ELF-1 (cell line): ENCODE measurements at places on chromosomes 16 and 17.

DNA sequence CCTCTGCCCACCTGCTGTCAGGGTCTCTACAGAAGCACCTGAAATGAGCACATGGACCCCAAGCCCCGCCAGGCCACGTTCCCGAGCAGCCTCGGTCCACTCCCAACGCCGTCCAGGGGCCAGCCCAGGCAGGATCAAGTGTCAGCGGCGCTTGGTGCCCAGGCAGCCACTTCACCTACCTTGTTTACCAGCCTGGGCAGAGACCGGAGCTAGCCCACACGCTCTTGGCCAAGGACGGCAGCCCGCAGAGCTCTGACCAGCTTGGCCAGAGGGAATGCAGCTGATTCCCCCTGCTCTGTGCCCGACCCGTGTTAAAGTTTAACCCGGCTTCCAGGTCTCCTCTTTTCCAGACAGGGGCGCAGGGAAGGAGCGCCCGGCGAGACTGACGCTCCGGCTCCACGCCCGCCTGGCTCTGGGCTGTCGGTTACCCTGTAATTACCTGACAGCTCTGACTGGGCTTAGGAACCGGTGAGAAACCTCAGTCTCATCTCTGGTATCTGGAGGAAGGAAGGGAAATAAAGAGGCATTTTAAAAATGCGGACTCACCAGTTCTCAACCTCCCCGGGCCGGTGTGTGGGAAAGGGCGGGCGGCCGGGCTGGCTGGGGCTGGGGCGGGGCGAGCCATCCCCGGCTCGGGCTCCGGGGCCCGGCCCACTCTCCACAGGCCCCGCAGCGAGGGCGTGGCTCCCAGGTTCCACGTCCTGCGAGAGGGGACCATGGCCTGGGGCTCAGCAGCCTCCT lies 4.6 kb downstream of the KIFC3 start:
- DNase-seq: peak; percentile 88

DNA sequence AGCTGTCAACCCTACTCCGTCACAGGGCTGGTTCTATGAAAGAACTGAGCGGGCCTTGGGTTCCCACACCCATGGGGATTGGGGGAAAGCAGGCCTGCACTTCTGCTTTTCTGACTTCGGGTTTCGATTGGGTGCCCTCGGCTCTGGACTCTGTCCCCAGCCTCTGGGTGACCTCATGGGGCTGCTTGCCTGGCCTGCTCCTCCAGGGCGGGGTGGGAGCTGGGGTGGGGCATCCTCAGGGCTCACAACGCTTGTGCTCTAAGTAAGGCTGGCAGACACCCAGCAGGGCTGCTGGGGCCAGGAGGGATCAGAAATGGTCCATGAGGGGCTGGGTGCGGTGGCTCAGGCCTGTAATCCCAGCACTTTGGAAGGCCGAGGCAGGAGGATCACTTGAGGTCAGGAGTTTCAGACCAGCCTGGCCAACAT lies 19.2 kb downstream of the ARHGAP27 start:
- DNase-seq: no peak

GRCh38 chr17:57512691-57513090 lies 232.4 kb downstream of the CCDC182 start:
- no peak for DNase-seq

GRCh38 chr16:2039274-2040031 lies 8.2 kb downstream of the NTHL1 start:
- no peak for DNase-seq

DNA sequence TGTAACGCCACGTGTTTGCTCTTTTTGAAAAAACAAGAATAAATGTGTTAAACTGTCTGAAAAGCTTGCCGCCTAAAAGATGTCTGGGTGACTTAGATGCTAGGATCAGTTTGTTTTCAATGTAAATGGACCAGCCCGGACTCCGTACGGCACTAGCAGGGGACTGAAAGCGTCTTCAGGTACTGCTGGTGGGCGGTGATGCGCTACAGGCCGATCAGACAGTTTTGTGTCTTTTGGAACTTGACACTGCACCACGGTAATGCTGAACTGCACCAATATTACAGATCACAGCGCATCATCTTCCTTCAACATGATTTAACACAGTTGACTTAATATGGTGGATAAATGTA lies 727 bp upstream of the MBTPS1 start:
- DNase-seq: peak; percentile 60
